ENCODE measurements at places on chromosomes 1 and 21.
A peak's percentile ranks its signal among the peaks of the same experiment; 100 is the strongest.

GRCh38 chr1:101388904-101389546 is 152.2 kb downstream of the S1PR1 start:
- DNase-seq = no peak

GRCh38 chr1:246108278-246108925 is 398.7 kb downstream of the SMYD3 start:
- DNase-seq = no peak

GRCh38 chr1:104648269-104648691 is 898.6 kb downstream of the AMY1C start:
- DNase-seq = no peak

DNA sequence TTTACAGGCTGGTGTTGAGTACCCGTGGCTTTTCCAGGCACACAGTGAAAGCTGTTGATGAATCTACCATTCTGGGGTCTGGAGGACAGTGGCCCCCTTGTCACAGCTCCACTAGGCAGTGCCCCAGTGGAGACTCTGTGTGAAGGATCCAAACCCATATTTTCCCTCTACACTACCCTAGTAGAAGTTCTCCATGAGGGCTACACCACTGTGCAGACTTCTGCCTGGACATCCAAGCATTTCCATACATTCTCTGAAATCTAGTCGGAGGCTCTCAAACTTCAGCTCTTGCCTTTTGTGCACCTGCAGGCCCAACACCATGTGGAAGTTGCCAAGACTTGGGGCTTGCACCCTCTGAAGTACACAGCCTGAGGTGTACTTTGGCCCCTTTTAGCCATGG is 227.8 kb downstream of the BACH1 start:
- no peak for DNase-seq

GRCh38 chr1:159953536-159954515 is at the start of gene SLAMF9:
Gene SLAMF9, minus strand, starts transcription at chr1:159954237. Its CDS starts 100 bp downstream, at chr1:159954137.
- no peak for DNase-seq

DNA sequence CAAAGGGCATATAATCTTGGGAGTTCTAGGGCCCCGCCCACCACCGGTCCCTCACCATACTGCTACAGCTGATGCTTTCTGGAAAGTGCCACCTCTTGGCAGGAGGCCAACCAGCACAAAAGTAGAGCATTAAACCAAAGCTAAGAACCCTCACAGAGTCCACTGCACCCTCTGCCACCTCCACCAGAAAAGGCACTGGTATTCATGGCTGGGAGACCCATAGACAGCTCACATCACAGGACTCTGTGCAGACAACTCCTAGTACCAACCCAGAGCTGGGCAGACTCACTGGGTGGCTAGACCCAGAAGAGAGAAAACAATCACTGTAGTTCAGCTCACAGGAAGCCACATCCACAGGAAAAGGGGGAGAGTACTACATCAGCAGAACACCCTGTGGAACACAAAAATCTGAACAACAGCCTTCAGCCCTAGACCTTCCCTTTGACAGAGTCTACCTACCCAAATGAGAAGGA is 10.8 kb downstream of the THEM4 start:
- DNase-seq = peak; percentile 79

DNA sequence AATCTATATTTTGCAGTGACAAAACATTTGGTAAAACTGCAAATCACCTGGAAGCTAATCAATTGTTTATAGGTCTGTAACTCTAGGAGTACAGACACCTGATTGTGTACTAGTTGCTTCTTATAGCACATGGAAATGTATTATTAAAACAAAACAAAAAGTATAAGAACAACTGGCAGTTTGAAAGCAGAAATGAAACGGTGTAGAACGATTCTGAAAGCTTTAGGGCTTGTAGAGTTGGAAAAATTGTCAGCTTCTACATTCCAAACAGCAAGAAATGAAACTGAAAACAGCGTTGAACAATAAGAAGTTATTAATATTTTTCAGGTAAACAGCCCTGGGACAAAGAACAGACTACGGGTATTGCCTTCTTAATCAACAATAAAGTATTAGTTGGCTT is 273.3 kb downstream of the OLFM3 start:
- DNase-seq = no peak

- DNase-seq = no peak
Observed at GRCh38 chr1:55423376-55423775, 208.2 kb upstream of the USP24 start.

DNA sequence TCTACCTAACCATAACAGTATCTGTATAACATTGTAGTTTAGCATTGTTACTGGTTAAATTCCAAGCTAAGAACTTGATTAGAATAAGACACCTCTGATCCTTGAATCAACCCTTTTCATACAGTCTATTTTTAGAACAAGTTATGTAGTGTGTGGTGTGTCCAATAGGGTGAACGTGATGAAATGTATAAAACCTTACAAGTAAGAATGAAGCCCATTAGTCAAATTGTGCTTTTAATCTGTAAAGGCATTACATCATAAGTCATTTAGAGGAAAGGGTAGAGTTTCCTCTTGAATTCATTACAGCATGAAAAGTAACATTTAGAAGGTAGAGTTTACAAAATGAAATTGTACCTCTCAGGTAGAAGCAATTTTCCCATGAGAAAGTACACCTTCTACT is 479.2 kb downstream of the LTN1 start:
- no peak for DNase-seq

- no peak for DNase-seq
Observed at GRCh38 chr1:26684763-26685508, 10.9 kb upstream of the ARID1A start.

- no peak for DNase-seq
Observed at GRCh38 chr21:21148009-21148408, 149.8 kb downstream of the NCAM2 start.

DNA sequence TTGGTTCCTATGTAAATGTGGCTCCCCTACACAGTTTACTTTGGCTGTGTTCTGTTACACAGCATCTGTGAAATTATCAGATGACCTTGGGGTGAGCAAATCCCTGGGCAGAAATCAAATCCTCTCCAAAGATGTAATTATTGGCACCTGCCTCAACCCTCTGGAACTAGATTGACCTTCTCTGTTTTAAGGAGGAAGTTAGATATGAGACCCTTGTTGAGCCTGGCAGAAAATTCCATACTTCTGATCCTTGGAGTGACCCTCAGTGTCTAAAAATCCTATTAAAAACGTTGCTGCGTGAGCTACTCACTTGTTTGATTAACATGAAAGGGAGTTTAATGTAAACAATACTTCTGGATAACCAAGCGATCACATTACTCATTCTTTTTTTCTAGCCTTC is 122.0 kb downstream of the CLIC6 start:
- DNase-seq = no peak

- no peak for DNase-seq
Observed at GRCh38 chr1:65881067-65881594, 88.4 kb downstream of the PDE4B start.

DNA sequence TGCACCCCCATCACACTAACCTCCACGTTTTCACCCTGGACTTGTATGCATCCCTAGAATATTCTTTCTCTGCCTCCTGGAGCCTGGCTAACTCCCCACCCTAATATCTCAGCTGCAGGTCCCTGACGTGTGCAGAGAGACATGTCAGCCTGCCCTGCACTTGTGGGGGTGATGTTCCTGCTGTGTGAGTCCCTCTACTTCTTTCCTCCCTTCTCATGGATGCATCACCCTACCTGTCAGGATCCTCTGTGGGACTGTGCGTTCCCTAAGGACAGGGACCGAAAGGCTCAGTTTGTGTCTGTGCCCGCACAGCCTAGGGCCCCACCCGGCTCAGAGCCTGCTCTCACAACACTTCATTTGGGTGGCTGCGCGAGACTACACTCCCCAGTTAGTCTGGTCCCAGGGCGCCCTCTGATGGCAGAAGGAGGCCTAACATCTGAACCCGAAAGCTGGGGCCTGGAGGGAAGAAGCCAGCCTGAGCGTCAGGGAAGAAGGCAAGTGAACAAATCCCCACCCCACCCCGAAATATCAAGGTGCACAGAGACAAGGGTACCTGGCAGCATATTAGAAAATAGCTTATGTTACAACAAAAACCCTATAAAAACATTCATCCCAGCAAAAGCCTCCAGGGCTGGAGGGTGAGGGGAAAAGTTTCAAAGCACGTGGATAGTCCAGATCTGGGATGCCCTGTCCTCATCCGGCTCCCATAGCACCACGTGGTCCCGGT is 3.7 kb downstream of the CD52 start:
- peak; percentile 96 for DNase-seq

GRCh38 chr1:151968058-151968457 is 25.6 kb downstream of the S100A10 start:
- peak; percentile 65 for DNase-seq

- DNase-seq = no peak
Observed at GRCh38 chr1:217919683-217920388, 288.7 kb downstream of the SPATA17 start.

DNA sequence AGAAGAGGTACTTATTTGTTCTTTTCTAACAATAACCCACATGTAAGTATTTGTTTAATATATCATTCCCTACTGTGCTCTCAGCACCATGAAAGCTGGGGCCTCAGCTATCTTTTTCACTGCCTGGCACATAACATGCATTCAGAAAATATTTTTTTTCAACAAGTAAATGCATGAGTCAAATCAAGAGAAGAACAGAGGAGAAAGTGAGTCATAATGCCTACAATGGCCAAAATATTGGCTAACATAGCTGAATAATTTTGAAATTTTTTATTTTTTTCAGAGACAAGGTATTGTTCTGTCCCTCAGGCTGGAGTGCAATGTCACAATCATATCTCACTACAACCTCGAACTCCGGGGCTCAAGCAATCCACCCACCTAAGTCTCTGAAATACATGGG is 252.2 kb upstream of the ADAMTS5 start:
- DNase-seq = no peak

- peak; percentile 91 for DNase-seq
Observed at GRCh38 chr1:155856975-155857930, at the start of gene GON4L. Gene GON4L, minus strand, starts transcription at chr1:155857214. Its CDS starts 3,434 bp downstream, at chr1:155853780.

GRCh38 chr1:211579440-211580302 is 710 bp upstream of the SLC30A1 start:
- DNase-seq = peak; percentile 90

- DNase-seq = no peak
Observed at GRCh38 chr1:11227106-11228077, 35.0 kb downstream of the MTOR start.

GRCh38 chr1:1669468-1670440 is 10.9 kb upstream of the CDK11B start:
- no peak for DNase-seq

DNA sequence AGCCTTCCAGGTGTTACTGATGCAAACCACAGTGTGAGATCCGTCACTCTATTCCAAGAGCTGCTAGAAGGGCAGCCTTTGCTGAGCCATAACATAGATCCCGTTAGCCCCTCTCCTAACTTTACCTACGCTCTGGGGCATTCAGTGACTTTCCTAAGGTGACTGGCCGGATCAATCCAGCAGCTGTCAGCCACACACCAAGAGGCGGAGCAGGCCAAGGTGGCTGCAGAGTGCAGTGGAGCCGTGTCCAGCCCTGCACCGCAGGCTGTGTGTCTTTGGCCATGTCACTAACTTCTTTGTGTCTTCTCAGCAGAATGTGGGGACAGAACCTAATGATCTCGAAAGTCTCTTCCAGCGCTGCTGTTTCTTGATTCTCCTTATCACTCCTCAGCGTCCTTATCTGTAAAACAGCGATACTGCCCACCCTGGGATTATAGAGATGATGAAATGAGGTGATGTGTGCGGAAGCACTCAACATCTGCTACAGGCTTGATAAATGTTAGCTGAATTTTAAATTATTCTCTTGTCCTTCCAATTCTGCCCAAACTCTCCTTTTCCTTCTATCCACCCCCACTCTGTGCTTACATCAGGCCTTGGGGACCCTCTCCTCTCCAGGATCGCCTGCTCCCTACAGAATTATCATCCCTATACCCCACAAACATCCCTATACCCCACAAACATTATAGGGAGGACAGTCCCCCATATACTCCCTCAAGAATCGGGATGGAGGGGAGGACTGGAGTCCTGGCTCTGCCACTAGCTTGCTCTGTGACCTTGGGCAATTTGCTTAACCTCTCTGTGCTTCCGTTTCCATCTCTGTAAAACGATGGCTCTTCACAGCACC is 25.8 kb upstream of the LRRN2 start:
- no peak for DNase-seq

DNA sequence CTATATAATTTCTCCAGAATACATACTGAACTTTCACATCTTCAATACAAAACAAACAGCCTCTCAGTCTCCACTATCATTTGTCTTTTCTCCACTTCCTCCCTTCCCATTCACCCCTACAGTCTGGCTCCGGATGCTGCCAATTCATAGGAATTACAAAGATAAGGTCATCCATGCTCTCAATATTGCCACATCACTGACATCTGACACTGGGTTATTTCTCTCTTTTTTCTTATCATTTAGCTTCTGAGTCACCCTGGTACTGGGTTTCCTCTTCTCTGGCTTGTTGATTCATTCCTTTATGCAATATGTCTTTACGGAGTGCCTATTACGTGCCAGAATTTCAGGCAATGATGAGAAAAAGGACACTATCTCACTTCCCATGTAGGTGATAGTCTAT is 3.1 kb upstream of the SH3BP5L start:
- no peak for DNase-seq

DNA sequence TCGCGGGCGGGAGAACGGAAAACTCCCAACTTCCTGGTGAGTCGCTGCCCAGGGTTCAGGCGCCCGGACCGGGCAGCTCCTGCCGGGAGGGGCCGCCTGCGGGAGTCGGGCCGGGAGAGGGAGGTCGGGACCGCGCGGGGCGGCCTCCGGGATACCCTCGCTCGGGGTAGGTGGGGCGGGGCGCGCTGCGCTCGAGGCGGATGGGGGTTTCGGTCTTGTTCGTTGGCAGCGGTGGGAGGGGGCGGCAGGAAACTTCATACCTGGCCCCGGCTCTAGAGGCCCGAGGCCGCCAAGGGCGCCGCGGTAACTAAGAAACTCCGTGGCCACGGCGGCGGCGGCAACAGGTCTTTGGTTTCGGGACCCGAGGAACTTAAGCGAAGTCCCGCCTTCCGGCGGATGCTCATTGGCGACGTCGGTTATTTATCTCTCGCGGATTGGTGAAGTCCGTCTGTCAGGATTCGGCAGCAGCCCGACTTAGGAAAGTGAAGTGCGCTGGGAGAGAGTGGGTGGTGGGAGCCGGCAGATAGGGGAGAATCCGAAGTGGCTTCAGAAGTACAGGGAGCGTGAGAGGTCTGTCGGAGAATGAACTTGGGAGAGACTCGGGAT is 546 bp downstream of the NEK7 start:
- DNase-seq = peak; percentile 83

GRCh38 chr1:215766521-215766920 is 199.4 kb downstream of the KCTD3 start:
- no peak for DNase-seq

- no peak for DNase-seq
Observed at GRCh38 chr1:94979656-94980581, 53.0 kb upstream of the CNN3 start.

GRCh38 chr1:152533327-152533938 is 19.2 kb downstream of the CRCT1 start:
- DNase-seq = no peak

DNA sequence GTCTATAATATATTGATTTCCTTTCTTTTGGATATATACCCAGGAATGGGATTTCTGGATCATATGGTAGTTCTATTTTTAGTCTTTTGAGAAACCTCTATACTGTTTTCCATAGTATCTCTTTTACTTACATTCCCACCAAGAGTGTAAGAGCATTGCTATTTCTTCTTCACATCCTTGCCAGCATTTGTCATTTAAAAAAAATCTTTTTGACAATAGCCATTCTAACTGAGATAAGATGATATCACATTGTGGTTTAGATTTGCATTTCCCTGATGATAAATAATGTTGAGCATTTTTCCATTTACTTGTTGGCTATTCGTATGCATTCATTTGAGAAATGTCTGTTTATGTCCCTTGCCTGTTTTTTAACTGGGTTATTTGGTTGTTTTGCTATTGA is 467.4 kb downstream of the COL11A1 start:
- no peak for DNase-seq

- DNase-seq = no peak
Observed at GRCh38 chr1:78779831-78780230, 130.2 kb downstream of the IFI44 start.

- DNase-seq = no peak
Observed at GRCh38 chr1:31595836-31596736, 19.8 kb downstream of the TINAGL1 start.

Measured in CD4-positive, alpha-beta T cell treated with Interleukin-17A for 4 hours (primary cell).